ENCODE measurements at places on chromosomes 7 and 10.

- DNase-seq, result no peak
Observed at GRCh38 chr10:31554556-31554955, 235.5 kb downstream of the ZEB1 start.

DNA sequence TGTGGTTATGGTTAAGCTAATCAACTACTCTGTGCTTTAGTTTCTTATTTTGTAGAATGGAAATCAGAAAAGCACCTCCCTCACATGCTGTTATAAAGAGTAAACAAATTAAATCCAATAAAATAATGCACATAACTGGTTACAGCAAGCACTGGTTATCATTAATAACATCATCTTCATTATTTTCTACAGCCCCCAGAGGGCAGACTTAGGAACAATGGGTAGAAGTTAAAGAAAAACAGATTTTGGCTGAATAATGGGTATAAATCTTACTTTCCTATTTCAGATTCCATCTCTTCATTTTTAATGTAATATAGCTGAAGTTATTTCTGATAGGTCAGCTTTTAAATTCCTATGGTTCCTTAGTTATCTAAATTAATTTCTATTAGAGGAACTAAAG, 126.5 kb downstream of the DOCK4 start:
- no peak for DNase-seq

- DNase-seq, result no peak
Observed at GRCh38 chr10:114647545-114648138, 10.4 kb downstream of the ABLIM1 start.

GRCh38 chr7:90211391-90212148, at the start of gene STEAP2:
Gene STEAP2 (plus strand): TSS chr7:90211740. CDS start chr7:90225083, 13,343 bp downstream.
- DNase-seq, result no peak

DNA sequence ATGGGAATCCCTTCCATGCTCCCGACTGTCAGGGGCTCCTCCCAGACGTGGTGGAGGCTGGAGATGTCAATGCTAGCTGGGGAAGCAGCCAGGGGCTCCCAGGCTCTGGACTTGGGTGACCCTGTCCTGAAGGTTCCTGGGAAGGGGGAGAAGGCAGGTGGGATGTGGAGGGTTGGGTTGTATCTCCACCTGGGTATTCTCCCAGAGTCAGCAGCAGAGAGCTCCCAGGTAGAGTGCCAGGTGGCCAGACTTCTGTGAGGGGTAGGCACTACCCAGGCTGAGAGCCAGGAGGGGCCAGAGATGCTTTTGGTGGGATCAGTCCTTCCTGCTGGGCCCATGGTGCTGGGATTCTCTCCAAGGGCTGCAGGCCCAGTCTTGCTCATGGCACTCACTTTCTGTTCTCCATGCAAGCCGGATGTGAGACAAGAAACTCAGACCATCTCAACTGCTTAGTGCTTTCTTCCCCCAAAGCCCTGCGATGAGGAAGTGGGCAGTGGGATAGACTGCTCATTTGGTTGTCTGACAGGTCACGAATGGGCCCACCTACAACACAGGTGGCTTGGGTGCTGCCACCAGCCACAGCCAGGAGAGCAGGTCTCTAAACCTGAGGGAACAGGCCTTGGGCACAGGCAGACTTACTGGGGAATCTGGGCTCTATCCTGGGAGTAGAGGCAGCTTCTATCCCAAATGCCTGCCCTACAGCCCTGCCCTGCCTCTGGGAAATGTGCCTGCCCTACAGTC, 52.5 kb upstream of the CAMK2B start:
- DNase-seq, result no peak

- DNase-seq, result no peak
Observed at GRCh38 chr10:24690961-24691512, 32.6 kb downstream of the ARHGAP21 start.

GRCh38 chr7:116242759-116243158, 32.4 kb downstream of the TES start:
- DNase-seq, result no peak

Measured in stimulated activated CD4-positive, alpha-beta T cell treated with anti-CD3 and anti-CD28 coated beads, Interleukin-15, amount 100 ng/mL, for 1 hour (primary cell).